Ammon's horn (tissue), 1 donor: ENCODE measurements at places on chromosomes 3 and 15.

GRCh38 chr3:64082411-64082810, 59.1 kb upstream of the PSMD6 start:
- DNase-seq, result no peak

DNA sequence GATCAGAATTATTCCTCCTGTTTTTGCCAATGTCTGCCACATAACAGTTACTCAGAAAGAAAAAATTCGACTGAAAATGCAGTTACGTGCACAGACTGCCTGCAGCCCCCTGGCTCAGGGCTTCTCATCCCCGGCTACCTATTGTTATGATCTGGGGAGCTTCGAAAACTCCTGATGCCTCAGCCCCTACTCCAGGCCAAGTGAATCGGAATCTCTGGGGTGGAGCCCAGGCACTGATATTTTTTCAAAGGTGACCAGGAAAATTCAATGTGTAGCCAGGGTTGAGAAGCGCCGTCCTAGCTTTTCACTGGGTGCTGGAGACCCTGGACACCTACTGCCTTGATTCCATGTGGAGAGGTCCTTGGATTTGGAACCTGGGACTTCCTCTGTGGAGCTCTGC, 8.5 kb downstream of the ADAMTS17 start:
- no peak for DNase-seq

DNA sequence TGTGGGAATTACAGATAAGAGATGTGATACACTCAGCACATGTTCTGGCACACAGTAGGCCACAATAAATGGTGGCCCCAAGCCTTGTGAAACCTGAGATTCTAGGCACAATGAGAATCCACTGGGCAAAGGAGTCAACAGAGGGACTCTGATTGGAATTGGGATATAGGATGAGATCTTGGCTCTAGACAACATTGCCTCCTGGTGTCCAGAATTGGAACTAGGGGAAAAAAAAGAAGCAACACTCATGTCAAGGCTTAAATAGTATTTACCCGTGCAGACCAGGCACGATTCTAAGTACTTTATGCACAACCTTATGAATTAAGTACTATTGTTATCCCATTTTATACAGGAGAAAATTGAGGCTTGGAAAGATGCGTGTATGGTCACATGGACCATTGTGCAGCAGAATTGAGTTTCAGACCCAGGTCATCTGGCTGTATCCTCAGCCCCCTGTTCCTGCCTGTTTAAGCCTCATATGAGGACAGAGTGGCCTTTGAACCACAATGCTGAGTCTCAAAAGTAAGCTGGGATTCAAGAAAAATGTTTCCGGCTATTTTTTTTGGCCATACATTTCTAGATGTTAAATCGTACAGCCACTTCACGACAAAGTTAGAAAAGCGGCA, 124.8 kb downstream of the SV2B start:
- peak; percentile 50 for DNase-seq

DNA sequence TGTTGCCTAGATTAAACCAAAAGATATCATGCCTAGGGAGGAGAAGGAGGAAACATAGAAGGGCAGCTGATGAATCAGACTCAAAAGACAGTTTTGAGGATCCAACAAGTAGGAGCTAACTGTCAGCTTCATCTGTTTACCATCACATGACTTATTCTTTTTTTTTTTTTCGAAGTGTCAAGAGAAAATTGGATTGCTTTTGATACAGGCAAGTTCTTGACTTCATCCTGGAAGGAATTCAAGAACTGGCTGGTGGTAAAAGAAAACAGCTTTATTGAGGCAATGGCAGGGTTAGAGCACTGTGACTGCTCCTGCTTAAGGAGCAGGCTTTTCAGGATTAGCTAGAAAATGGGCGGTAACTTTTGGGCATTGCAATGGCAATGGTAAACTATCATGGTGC, 227.5 kb upstream of the KCNMB2 start:
- DNase-seq, result no peak

GRCh38 chr3:146511402-146512134, 32.8 kb downstream of the PLSCR1 start:
- DNase-seq, result no peak

DNA sequence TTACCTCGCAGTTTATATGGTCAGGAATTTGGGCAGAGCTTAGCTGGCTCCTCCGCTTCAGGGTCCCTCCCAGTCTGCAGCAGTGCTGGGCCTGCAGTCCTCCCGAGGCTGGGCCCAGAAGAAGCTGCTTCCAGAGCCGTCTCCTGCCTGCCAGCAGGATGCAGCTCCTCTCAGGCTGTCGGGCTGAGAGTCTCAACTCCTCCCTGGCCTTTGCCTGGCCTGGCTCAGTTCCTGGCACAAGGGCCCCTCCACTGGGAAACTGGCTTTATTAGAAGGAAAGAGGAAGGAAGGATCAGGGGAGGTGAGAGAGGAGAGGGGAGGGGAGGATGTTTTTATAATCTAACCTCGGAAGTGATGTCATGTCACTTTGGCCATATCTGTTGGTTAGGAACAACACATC, 72.8 kb downstream of the GABRG3 start:
- no peak for DNase-seq

DNA sequence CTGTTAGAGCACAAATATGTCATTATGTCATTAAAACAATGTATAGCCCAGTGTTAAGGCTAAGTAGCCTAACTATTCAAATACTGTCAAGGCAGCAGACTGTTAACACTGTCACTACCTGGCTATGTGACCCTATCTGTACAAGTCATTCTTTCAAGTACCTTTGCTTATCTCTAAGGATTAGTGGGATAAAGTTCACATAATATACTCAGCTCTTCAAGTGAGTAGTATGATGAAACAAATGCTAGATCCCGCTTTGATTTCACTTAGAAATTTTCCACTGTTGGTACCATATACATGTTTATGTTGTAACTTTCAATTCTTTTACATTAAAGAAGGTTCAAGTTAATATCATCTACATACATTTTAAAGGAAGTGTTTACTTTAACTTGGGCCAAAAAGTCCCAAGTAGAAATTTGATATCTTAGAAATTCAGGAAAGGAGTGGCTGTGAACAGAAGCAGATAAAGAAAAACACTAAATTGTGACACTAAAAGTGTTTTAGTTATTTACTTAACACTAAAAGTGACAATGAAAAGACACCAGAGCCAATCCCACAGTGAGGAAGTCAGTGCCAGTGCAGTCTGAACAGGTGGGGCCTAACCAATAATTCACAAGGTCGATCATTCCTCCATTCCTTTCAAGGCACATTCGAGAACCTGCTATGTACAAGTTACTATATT, 4.8 kb upstream of the RFX7 start:
- no peak for DNase-seq

GRCh38 chr3:81394651-81395524, 366.6 kb downstream of the GBE1 start:
- no peak for DNase-seq

- DNase-seq, result peak; percentile 39
Observed at GRCh38 chr3:62670351-62670750, 204.9 kb downstream of the CADPS start.

DNA sequence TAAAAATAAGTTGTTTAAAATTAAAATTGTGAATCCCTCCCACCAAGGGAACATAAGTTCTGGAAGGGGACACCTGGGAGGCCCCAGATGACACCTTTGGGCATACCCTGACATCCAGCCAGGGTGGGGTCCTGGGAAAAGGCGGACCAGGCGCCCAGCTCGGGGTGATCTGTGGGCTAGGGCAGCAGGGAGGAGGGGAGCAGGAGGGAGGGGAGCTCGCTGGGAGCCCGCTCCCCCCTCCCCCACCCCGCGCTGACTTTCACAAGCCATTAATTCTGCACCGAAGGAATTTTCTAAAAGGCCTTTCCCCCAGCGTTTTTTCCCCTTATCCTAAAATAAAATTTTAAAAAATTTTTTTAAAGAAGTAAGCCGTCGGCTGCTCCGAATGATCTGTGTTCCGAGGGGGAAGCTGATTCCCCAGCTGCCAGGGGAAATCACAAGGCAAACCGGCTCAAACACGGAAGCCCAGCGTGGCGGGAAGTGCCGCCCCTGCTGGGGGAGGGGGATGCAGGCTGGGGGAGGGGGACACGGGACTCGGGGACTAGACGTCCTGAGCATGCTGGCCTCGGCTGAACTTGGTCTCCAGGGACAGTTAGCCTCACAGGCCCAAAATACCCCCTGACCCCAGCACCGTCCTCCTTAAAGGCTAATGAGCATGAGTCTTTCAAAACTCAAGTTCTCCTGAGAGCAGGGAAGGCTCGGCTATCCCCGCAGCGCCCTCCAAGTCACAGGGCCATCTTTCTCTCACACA, 13.9 kb downstream of the PLXND1 start:
- peak; percentile 69 for DNase-seq

DNA sequence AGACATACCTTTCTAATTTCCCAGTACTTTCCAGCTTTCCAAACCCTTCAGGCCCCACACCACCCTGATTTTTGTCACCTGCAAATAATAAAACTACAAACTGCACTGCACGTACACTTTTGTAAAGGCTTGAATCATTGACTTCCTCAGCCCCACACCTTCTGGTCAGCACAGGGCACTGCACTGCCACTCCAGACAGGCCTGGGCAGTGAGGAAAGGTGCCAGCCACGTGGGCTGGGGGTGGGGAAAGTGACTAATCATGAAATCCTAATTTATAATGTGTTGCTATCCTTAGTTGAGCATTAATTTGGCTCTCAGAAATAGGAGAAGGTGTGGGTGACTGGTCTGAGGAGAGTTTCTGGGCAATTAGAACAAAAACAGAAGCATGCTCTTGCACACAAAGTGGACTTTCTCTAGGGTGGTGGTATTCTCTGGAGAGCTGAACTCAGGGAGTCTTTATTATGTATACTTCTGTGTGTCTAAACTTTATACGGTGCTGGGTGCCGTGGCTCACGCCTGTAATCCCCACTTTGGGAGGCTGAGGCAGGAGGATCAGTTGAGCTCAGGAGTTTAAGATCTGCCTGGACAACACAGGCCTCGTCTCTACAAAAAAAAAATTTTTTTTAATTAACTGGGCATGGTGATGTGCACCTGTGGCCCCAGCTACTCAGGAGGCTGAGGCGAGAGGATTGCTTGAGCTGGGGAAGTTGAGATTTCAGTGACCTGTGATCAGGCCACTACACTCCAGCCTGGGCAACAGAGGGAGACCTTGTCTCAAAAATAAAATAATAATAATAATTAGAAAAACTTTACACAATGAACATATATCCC, 58.2 kb upstream of the FLNB start:
- DNase-seq, result no peak

DNA sequence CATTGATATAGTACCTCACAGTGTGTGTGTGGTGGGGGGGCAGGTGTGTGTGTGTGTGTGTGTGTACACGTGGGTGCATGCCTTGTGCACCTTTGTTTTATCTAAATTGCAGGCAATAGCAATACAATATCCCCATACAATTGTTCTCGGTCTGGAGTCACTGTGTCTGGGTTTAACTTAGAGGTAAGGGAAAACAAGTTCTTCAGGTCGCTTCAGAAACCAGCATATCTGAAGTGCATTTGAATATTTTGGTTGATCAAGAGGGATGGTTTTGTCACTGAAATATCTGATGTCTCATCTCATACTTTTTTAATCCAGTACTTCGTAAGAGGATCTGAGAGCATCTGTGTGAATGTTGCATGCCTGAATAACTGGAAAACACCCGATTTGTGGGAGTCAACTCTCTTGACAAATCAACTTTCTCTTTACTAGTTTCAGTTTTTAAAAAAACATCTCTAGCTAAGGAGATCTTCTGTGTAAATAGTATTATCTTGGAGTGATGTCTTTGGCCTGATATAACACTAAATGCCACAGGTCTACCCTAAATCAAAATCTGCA, 206.8 kb upstream of the NR2F2 start:
- DNase-seq, result no peak

GRCh38 chr3:157248590-157249422, 88.9 kb upstream of the CCNL1 start:
- peak; percentile 84 for DNase-seq

DNA sequence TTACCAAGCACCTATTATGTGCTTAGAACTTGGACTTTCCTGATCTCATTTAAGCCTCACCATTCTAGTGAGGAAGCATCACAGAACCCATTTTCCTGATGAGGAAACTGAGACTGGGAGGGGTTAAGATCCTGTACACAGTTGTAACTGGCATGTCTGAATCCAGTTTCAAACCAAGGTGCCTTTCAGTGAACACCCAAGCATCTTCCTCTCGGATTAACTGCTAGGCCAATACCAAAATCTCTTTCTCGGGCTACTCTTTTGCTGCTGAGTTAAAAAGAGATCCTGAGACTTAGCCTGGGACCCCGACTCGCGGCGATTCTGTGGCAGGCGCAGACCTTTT, 578 bp upstream of the CEMIP start:
- DNase-seq, result no peak

- no peak for DNase-seq
Observed at GRCh38 chr3:154970797-154971196, 109.3 kb upstream of the MME start.

DNA sequence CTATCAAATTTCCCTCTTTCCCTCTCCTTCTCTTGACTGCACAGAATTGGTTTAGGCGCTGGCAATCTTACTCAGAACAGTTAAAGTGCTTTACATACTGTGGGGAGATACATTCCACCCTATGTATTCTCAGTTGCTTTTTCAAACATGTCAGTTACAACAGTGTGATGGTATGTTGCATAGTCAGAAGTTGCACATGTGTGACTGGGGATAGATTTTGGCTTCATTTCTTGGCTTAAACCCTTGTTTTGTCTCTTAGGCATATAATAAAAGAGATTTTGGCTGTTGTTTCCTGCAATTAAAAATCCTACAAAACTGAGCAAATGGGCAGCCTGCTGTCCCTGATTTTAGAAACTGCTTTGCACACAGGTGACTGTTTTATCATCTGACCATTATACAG, 86.7 kb downstream of the PIK3R4 start:
- DNase-seq, result no peak

- no peak for DNase-seq
Observed at GRCh38 chr3:26353097-26353496, 269.5 kb upstream of the LRRC3B start.

GRCh38 chr15:101426761-101427333, 62.7 kb downstream of the PCSK6 start:
- no peak for DNase-seq

DNA sequence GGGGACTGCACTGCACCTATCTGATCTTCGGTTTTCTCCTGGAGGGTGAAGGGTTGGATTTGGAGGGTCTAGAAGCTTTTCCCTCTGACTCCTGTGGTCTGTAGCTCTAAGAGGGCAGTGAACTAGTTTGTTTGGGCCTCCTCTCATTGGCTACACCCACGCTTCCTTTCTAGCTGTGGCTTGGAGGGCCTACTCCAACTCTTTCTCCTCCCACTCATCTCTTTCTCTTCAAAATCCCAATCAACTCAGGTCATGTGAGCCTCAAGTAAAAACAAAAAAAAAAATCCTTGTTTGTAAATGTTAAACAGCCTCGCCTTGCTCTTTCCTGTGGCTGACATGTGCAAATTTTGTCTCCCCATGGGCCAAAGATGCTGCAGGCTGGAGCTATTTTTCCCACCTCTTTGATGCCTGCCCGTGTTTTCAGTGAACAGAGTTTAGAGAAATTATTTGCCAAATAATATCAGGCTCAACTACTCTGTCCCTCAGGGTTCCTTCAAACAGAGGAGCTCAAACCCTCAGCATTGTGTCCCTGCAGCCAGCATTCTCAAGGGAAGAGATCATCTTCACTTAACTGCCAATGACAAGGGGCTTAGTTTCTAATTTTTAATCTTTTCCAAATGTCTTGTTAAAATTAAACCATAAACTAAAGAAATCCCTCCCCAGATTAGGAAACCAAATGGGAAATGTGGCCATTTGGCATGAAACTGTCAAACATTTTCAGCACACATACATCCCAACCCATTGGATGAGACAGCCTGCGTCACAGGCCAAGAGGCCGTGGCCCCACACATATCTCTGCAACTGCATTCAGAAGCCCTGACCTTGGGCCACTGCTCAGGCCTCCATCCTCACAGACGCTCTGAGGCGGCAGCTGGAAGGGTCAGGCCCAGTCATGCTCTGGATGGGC, 114.8 kb upstream of the THBS1 start:
- no peak for DNase-seq

- no peak for DNase-seq
Observed at GRCh38 chr3:72818905-72819304, 29.3 kb downstream of the SHQ1 start.
